ENCODE measurements at places on chromosomes 5 and 9. TPM values are rescaled to one million over a fixed set of nuclear protein-coding genes. Genes with fewer than 3 reads are reported as not detected.

TSSK1B gene
- polyA plus RNA-seq: not detected

FOXD4L6 gene
- polyA plus RNA-seq: not detected

DNA sequence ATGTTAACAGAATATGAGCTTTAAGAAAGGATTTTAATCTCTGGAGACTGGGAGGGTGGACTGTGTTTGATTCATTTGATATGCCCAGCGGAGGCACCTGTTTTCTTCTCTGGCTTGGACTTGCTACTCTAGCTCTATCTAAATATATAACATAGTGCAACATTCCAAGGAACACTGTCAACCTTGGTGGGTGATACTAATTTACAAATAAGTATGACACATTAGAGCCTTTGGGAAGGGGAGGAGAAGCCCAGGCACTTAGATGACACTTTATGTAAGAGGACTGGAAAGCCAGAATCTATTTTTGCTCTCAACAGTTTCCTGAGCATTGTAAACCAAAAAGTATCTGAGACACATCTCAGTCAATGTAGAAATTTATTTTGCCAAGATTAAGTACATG, 83.4 kb upstream of the SHISAL2B start:
- no peak overlapping the region for H3K4me3 ChIP-seq
- no peaks in the 10 kb centered on the region for H3K36me3 ChIP-seq
- no peaks in the 10 kb centered on the region for H3K4me1 ChIP-seq
- no peak for DNase-seq

- H3K27ac ChIP-seq: no peak overlapping the region
- DNase-seq: no peak
- no peaks in the 10 kb centered on the region for H3K36me3 ChIP-seq
- no peaks in the 10 kb centered on the region for H3K27me3 ChIP-seq
- no peak overlapping the region for H3K4me3 ChIP-seq
Observed at GRCh38 chr5:41346609-41347008, 133.3 kb upstream of the C6 start.

DNA sequence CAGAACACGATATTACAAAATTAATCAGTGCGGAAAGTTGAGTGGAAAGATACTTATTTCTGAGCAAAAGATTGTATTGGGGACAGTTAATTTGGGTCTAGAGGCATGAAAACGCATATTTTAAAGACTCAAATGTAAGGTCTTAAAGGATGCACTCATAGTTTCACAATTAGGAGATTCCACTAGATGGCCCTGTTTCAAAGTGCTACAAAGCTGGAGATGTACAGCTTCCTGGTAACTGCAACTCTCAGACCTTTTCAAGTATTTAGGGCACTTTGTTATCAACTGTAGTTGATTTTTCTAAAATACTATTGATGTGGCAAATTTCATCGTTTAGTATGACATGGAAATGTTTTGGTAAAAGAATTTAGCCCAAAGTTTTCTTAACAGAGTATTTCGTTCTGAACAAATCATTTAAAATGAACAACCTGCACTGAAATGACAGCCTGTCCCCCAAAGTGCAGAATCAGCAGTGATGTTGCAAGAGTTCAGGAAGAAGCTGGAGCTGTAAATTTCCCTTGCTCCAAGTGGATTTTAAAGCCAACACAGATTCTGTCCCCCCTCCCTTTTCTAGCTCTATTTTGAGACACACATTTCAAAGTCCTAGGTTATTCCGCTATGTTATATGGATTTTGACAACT, 16.2 kb upstream of the NDUFB6 start:
- no peaks in the 10 kb centered on the region for H3K4me1 ChIP-seq
- H3K36me3 ChIP-seq: no peaks in the 10 kb centered on the region
- DNase-seq: peak; percentile 57

DNA sequence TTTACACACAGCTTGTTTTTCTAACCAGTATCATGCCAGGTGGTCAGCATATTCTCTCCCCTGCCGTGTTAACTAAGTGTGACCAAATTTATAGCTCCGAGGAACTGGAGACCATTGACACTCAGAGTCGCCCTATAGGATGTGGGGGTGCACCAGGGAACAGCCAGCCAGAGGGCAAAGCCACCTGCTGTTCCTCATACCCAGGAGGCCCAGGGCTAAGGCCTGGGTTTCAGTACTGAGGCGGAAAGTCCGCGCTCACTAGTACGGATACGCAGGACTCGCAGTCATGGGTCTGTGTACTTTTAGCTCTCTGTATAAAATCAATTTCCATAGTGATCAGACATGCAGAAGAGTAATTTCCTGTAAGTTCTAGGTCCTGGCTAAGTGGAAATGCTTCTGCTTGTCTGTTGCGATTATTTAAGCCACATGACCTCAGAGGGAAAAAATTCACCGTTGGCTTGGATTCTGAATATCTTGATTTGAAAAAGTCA, 247.0 kb downstream of the AOPEP start:
- no peak for DNase-seq
- no peaks in the 10 kb centered on the region for H3K36me3 ChIP-seq
- no peaks in the 10 kb centered on the region for H3K27me3 ChIP-seq
- no peaks in the 10 kb centered on the region for H3K4me1 ChIP-seq
- no peak overlapping the region for H3K4me3 ChIP-seq

Data from GM23338 (cell line).